ENCODE measurements at places on chromosomes 12 and 14.

DNA sequence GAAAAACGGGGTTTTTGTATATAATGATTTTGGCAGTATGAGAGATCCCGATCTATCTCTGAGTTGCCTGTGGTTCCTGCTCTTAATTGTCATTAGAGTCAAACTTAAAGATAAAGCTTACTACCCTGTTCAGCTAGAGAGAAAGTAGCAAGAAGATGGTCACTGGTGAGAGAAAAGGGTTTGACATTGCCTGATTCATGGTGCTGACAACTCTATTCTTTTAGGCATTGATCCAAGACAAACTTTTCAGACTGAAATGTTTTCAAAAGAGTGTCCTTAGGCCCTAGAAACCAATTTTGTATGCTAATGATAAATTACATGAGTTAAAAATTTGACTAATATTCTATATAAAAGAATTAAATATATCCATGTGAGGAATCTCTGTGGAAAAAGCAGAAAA is 35.1 kb downstream of the PELI2 start:
- no peak for DNase-seq

DNA sequence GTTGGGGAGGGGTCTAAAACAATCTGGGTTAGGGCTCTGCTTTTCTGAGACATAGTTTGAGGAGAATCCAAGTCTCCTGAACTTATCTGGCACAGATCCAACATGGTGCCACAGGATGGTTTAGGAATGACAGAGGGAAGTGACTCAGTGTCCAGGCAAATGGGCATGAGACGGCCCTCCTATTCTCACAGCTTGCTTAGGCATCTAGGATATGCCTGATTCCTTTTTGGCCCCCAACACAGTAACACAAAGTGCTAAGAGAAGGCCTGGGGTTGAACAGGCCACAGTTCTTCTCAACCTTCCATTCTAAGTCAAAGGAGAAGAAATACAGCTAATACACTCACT is 117.7 kb downstream of the ZFP36L1 start:
- no peak for DNase-seq

GRCh38 chr12:123119808-123120207 is 31.1 kb downstream of the PITPNM2 start:
- DNase-seq = no peak

DNA sequence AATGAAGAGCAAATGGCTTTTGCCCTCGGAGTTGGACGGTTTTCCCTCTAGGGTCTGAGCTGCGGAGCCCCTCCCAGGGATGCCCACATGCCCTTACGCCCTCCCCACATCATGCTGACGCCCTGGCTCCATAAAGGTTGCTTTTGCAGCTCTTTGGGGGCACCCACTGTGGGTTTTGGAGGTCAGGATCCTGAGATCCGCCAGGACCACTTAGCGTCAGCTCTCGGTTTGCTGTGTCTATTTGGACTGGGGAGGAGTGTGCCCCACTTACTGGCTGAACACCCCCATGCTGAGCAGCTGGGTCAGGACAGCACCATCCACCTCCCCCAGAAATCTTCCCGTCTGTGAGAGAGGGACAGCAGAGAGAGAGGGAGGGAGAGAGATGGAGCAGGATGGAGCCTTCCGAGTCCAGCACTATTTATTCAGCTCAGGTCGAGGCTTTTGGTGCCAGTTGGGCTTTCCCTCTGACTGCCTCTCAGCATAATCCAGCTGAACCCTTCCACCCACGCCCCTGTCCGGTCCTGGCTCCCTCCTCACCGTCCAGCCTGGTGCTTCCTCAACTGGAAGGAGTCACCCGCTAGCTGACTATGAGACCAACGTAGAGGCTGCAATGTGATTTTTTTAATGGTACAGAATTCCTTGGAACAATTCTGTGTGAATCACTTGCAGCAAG is 18.9 kb upstream of the LRTM2 start:
- DNase-seq = no peak

GRCh38 chr12:89994911-89995310 is 286.3 kb upstream of the ATP2B1 start:
- DNase-seq = no peak

Data from AML-193 (cell line).